MG63 (cell line): ENCODE measurements at places on chromosomes 12 and 14. TPM values are rescaled to one million over a fixed set of nuclear protein-coding genes. Genes with fewer than 3 reads are reported as not detected.

Gene FAM186B
- not detected in 2 replicates for total RNA-seq

Gene TGFB3
- 0.56 and 7.4 TPM in 2 replicates for total RNA-seq

DNA sequence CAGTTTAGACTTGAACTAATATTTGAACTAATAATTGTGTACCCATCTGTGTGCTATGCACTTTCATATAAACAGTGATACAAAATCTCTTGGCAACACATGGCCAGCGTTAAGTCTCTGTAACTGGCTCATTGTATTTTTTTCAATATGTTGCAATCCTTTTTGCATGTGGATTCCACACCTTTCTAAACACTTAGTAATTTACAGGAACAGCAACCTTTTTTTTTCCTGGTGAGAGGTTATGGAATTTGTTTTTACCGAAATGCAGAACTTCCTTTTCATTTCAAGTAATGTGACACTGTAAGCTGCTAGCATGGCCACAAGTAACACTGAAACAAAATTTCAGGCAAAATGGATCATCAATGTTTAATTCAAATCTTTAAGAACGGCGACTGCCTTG lies 45.4 kb upstream of the EPS8 start:
- DNase-seq = no peak

DNA sequence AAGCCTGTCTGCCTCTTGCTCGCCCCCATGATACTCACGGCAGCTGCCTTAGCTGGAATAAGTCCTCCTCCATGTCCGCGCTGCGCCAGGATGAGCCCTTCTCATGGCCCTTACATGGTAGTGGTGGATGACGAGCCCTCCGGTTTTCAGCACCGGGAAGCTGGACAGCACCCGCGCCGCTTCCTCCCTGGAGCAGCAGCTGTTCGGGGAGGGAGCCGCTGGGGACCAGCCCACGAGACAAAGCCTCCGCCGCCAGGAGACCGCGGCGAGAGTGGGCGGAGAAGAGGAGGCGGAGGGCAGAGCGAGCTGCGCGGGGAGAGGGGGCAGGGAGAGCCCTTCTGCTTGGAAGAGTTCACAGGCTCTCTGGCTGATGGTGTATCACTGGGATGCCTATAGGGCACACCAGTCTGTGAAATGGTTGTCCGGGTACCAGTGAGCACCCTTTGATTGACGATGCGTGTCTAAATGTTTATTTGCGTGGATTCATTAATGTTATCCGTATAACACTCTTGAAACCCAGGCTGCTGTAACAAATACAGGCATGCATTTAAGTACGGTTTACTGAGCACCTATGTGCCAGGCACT lies at the start of gene SVOP:
Gene SVOP (minus strand): TSS at position 273 of the 585 bp plus-strand sequence. CDS start 200 bp downstream, at position 73.
- peak; percentile 83 for DNase-seq

GRCh38 chr12:10540776-10541205 lies 35.1 kb downstream of the EIF2S3B start:
- no peak for DNase-seq

DNA sequence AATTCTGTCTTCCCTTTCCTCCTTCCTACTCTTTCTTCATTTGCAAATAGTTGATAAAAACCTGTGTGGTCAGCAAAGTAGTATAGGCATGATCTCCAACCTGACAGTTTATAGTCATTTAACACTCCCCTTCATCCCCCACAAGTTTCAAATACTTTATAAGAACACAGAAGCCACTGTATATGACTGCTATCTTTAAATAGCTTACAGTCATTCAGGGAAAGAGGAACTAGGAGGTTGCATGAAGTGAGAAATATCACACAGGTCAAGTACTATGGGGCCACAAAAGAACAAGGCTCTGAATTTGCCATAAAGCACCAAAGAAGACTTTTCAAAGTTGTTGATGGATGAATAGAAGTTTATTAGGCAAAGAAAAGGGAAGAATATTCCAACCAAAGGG lies 431.3 kb downstream of the NPAS3 start:
- DNase-seq = no peak

DNA sequence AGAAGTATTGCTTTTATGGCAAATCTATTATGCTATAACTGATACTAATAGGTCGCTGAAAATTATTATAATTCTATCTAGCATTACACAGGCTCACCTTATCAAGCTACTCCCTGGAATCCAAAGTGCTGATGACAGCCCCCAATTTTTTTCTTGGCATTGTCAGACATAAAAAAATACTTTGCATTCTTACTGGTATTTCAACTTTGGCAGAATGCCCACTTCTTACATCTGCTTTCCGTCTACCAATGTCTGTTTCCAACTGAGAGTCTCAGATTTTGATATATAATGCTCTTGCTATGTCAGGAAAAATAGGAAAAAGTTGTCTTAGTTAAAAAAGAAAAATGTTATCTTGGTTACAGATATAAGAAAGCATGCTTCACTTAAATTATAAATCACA lies 615.4 kb downstream of the C12orf50 start:
- DNase-seq = no peak

GRCh38 chr14:97468220-97468619 lies 671.0 kb downstream of the VRK1 start:
- no peak for DNase-seq

DNA sequence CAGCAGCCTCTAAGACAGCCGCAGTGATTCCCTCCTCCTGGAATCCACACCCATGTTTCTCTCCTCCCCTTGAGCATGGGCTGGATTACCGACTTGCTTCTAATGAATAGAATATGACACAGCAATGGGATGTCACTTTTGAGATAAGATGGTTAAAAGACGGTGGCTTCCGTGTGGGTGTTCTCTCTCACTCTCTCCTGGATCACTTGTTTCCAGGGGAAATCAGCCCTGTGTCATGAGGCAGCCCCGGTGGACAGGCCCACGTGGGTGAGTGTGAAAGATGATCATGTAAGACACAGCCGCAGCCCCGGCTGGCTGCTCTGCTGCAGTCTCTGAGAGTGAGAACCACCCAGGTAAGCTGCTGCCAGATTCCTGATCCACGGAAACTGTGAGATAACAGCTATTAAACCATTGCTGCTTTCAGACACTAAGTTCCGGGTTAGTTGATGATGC lies 10.7 kb downstream of the MOAP1 start:
- no peak for DNase-seq

Gene STXBP6
- 1.4 TPM in 1 of 2 replicates, not detected in the other for total RNA-seq

Gene GUCY2C
- total RNA-seq = not detected in 2 replicates

DNA sequence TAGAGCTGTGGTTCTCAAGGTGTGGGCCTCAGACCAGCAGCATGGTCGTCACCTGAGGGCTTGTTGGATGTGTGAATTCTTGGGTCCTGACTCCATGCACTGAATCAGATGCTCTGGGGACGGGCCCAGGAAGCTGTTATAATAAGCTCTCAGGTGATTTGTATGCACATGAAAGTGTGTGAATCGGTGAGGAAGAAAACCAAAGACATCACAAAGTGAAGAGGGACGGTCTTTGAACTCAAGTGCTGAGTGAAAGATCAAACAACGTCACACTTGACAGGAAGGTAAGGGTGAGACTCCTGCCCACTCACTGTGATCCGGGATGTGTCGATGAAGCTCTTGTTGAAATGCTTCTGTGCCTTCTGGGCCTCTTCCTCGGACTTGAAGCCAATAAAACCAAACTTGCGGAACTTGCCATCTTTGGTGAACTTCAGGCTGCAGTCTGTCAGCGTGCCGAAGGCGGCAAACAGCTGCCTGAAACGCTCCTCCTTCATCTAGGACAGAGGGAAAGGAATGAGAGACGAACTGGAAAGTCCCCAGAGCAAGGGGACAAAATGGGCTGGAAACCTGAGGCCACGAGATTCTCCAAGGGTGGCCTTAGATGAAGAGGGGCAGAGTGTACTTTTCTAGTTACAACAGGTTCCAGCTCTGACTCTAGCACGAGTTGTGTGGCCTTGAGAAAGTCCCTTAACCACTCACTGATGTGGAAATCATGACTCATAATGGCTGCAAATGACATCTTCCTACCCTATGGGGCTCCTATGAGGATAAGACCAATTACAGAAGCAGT lies 4.0 kb downstream of the RBM19 start:
- DNase-seq = no peak

Gene OTOGL
- total RNA-seq = 0.32 TPM in 1 of 2 replicates, not detected in the other

DNA sequence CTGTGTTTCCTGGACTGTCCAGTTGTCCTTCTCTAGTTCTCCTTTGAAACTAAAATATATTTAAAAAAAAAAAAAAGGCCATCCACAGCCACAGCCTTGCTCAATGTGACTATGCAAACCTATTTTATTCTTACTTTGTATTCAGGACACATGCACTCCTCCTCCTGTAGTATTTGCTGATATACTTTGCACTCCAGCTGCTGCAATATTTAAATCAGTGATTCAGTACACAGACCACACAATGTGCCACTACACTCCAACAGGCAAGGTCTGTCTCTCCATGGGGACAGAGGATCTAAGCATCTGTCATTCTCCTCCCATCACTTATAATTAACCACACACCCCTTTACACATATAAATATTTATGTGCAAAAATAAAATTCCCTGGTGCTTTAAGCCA lies 40.2 kb upstream of the CCDC196 start:
- no peak for DNase-seq

Gene PA2G4
- total RNA-seq = 329 and 467 TPM in 2 replicates

Gene CPM
- 1.7 and 4.6 TPM in 2 replicates for total RNA-seq

Gene CIROP
- total RNA-seq = not detected in 2 replicates

DNA sequence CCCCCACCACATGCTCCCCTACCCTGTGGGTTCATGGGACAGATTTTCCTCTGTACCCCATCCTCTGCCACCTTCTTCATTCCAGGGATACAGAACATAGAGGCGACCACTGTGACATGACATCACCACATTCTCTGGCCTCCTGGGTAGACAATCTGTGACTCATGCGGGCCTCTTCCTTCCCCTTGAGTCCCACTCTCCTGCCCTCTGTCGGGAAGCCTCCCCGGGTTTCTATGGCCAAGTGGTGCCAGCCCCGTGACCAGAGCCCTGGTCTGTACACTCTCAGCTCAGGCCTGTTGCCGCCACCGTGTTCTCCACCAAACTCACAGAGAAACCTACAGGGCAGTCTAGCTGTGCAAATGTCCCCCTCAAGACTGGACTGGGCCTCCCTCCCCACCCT lies 8.0 kb downstream of the CLMN start:
- DNase-seq = no peak

- peak; percentile 99 for DNase-seq
Observed at GRCh38 chr12:22275843-22276242, 58.7 kb downstream of the ST8SIA1 start.

Gene HOTAIR
- 4.2 and 4.5 TPM in 2 replicates for total RNA-seq

GRCh38 chr12:80041071-80041470 lies 58.3 kb upstream of the OTOGL start:
- DNase-seq = no peak

Gene KLHL33
- not detected in 2 replicates for total RNA-seq

- DNase-seq = no peak
Observed at GRCh38 chr12:72025524-72025923, 86.9 kb downstream of the TPH2 start.

Gene TAS2R43
- not detected in 2 replicates for total RNA-seq

Gene RTRAF
- total RNA-seq = 76.2 and 77.2 TPM in 2 replicates

Gene TAS2R31
- 1.8 TPM in 1 of 2 replicates, not detected in the other for total RNA-seq

Gene CLBA1
- 7.2 and 10.8 TPM in 2 replicates for total RNA-seq

DNA sequence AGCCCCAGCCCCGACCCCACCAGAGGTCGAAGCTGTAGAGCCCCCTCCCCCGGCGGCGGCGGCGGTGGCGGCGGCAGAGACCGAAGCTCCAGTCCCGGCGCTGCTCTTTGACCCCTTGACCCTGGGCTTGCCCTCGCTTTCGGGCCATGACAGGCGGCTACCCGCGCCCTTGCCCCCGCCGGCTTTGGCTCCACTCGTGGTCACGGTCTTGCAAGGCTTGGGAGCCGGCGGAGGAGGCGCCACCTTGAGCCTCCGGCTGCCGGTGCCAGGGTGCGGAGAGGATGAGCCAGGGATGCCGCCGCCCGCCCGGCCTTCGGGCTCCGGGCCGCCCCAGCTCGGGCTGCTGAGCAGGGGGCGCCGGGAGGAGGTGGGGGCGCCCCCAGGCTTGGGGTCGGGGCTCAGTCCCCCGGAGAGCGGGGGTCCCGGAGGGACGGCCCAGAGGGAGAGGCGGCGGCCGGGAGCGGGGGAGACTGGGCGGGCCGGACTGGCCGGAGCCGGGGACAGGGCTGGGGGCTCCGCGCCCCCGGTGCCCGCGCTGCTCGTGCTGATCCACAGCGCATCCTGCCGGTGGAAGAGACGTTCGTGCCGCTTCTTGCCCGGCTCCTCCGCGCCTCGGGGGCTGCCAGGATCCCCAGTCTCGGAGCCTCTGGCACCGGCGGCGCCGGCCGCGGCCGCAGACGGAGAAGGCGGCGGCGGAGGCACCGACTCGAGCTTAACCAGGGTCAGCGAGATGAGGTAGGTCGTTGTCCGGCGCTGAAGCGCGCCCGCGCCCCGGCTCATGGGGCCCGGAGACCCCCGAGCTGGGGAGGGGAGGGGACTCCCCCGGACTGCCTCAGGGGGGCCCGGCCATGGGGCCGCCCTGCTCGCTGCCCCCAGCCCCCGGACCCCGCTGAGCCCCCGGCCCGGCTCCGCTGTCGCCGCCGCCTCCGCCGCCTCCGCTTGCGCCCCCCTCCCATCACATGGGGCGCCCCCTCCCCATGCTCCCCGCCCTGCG lies 778 bp downstream of the AGAP2 start:
- no peak for DNase-seq

Gene HOXC12
- 1.5 and 1.9 TPM in 2 replicates for total RNA-seq

Gene DCTN2
- total RNA-seq = 158 and 249 TPM in 2 replicates

Gene CLECL1
- total RNA-seq = not detected in 2 replicates

Gene STON2
- not detected in 2 replicates for total RNA-seq

DNA sequence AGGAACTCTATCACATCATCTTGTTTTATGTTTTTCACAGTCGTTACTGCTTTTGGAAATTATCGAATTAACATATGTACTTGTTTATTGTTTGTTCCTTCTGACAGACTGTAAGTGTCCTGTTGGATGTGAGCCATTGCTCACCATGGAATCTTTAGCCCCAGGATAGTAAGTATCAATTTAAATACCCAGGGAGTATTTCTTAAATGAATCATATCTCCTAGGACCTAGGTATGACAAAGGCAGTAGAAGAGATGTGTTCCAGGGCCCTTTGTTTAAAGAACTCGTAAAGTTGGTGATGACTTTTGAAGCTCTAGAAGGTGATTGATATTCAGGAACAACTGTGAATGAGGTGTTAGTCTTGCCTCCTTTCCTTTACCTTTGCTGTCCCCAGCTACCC lies 30.3 kb upstream of the STRAP start:
- no peak for DNase-seq

- no peak for DNase-seq
Observed at GRCh38 chr12:111260732-111261131, 108.2 kb downstream of the PHETA1 start.

GRCh38 chr12:29201746-29202145 lies 52.7 kb downstream of the FAR2 start:
- no peak for DNase-seq

Gene TSPAN8
- not detected in 2 replicates for total RNA-seq

Gene BCL2L14
- total RNA-seq = not detected in 2 replicates

GRCh38 chr12:40229690-40230651 lies 5.2 kb downstream of the LRRK2 start:
- no peak for DNase-seq

Gene NTS
- total RNA-seq = not detected in 2 replicates

- no peak for DNase-seq
Observed at GRCh38 chr12:89469361-89469760, 55.2 kb downstream of the GALNT4 start.

GRCh38 chr14:104931771-104932675 lies 7.3 kb downstream of the PLD4 start:
- DNase-seq = no peak

- DNase-seq = no peak
Observed at GRCh38 chr14:72617391-72618031, 276.4 kb downstream of the DPF3 start.

Gene PRB2
- not detected in 2 replicates for total RNA-seq

GRCh38 chr14:23608454-23608853 lies 27.7 kb upstream of the DHRS2 start:
- DNase-seq = peak; percentile 87

GRCh38 chr12:109617491-109617890 lies 43.9 kb downstream of the MVK start:
- no peak for DNase-seq

GRCh38 chr12:6235499-6235898 lies 35.3 kb downstream of the CD9 start:
- DNase-seq = no peak

Gene CCDC196
- total RNA-seq = not detected in 2 replicates
